Right ventricle myocardium inferior (tissue), 1 donor: ENCODE measurements at places on chromosomes 4 and X. TPM values are rescaled to one million over a fixed set of nuclear protein-coding genes. Genes with fewer than 3 reads are reported as not detected.

RAB33A gene
- total RNA-seq, result 0.32 TPM

DNA sequence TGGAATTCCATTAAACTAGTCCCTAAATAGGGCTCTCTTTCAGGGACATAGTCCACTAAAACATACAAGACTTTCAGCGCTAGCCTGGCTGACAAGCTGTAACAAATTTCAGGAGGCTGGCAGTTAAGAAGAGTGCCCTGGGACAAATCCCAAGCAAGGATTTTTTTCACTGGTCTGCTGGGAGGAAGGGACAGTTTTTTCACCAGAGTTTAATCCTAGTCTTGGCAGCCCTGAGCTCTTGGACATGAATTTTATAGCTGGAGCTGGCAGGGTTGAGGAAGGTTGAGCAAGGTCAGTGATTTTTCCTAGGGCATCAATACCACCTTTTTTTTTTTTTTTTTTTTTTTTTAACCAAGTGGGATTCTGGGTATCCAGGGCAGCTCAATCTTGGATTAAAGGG is 184.4 kb downstream of the SH2D1A start:
- DNase-seq, result no peak

- DNase-seq, result no peak
These were observed 51.4 kb downstream of the PTTG2 start for GRCh38 chr4:38011511-38012162.

RGN gene
- 14.1 TPM for total RNA-seq

DNA sequence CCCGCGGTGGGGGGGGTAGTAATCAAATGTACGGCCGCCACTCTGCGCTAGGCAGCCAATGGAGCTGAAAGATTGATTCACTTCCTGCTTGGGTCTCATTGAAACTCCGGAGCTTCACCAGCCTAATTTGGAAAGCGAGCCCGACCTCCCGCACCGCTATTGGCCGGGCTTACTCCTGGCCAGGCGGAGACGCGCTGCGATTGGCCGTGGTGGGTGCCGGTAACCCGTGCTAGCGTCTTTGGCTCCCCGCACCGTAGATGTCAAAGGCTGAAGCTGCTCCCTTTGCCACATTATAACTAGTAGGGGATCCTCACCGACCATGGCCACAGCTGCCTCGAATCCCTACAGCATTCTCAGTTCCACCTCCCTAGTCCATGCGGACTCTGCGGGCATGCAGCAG is at the start of gene POU3F4:
POU3F4 (plus strand) TSS at position 285 of the 400 bp plus-strand sequence; CDS start at position 320, 35 bp downstream.
- DNase-seq, result no peak

DNA sequence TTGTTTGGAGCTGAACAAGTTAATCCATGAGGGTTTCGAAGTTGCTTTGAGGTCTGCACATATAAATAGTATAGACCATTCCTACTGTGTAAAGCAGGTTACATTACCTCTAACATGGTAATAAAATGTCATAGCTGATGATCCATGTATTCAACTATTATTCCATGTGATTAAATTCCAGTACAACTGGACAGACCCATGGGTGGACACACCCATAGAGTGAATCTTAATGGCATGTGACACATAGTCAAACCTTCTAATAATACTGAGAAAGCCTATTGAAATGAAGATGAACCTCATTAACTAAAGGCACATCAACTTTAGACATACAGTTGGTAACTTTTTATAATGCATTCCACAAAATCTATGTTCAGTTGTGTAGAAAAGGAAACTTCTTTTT is 28.5 kb downstream of the FHIP1A start:
- no peak for DNase-seq

GRCh38 chr4:46874811-46875210 is 34.2 kb downstream of the COX7B2 start:
- no peak for DNase-seq

NSUN7 gene
- 0.95 TPM for total RNA-seq

DNA sequence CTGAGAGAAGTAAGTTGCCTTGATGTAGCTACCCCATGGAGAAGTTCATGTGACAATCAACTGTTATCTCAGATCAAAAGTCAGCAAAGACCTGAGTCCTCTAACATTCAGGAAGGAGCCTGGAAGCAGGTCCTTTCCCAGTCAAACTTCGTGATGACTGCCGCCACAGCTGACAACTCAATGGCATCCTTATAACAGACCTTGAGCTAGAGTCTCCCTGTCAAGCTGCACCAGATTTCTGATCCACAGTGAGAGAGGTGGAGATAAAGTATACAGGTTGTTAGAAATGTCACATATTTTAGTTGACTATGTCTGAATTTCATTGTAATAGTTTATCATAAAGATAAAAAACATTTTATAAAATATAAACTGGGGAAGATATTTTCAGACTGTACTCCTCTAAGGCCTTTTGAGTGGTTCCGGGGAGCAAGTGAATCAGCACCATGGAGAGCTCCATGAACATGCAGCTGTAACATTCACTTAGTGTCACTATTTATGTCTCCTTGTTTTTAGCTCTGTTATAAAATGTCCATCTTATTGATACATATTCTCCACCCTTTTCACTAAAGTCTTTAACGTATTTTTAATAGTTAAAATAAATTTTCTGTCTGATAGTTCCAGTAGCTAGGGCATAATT is 1653.5 kb upstream of the AGA start:
- DNase-seq, result no peak

DNA sequence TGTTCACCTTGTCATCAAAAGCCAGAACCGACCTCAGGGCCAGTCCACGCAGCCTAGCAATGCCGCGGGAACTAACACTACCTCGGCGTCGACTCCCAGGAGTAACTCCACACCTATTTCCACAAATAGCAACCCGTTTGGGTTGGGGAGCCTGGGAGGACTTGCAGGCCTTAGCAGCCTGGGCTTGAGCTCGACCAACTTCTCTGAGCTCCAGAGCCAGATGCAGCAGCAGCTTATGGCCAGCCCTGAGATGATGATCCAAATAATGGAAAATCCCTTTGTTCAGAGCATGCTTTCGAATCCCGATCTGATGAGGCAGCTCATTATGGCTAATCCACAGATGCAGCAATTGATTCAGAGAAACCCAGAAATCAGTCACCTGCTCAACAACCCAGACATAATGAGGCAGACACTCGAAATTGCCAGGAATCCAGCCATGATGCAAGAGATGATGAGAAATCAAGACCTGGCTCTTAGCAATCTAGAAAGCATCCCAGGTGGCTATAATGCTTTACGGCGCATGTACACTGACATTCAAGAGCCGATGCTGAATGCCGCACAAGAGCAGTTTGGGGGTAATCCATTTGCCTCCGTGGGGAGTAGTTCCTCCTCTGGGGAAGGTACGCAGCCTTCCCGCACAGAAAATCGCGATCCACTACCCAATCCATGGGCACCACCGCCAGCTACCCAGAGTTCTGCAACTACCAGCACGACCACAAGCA is 898 bp downstream of the UBQLN2 start:
- no peak for DNase-seq

DGKK gene
- total RNA-seq, result not detected

GRCh38 chr4:122823476-122823875 is 3.2 kb upstream of the FGF2 start:
- no peak for DNase-seq

GRCh38 chrX:85065512-85066198 is 62.0 kb downstream of the APOOL start:
- DNase-seq, result no peak

DNA sequence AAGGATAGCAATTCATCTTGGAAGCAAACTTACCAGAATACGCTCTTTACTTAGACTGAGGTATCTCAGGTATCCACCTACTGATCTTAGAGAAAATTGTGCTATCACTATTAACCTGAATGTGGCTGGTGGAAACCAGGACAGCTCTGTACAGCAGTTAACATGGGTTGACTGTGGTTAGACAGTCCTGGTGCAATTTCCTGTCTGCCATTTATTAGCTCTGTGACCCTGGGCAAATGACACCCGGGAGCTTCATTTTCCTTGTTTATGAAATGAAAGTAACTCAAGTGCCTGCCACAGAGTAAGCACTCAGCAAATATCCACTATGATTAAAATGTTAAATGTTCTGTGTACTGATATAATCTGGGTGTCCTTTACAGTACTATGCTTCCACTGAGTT is 60.0 kb downstream of the SMC1A start:
- DNase-seq, result no peak

DNA sequence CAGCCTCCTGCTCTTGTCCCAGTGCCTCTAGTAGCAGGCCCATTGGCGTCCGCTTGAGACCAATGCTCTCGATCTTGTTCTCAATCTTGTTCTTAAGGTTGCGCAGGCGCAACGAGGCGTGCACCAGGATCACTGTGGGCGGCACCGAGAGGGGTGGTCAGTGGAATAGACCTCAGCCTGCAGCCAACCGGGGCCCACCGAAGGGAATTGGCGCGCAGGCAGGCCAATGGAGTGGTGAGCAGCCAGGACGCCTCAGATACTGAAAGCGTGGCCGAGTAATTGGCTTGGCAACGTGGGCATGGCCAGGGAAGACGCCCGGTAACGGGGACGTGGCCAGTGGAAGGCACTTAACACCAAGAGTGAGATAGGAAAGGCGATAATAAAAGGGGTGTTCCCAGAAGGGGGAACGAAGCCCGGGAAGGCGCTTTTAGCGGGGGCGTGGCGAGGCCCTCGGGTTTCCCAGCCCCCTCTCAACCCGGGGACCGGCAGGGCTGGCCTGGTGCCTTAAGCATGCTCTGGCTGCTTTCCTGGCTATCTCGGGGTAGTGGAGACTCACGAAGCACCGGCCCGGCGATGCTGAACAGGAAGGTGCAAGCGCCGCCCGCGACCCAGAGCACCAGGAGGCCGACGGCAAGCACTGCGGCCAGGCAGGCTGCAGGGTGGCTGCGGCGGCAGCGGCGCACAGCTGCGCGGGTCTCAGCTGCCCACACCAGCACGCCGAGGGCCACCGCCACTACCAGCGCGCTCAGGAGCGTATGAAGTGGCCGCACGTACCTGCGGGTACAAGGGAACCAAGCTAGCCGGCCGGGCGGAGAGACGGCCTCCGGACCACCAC is 1.7 kb downstream of the PRAF2 start:
- DNase-seq, result peak; percentile 83

DNA sequence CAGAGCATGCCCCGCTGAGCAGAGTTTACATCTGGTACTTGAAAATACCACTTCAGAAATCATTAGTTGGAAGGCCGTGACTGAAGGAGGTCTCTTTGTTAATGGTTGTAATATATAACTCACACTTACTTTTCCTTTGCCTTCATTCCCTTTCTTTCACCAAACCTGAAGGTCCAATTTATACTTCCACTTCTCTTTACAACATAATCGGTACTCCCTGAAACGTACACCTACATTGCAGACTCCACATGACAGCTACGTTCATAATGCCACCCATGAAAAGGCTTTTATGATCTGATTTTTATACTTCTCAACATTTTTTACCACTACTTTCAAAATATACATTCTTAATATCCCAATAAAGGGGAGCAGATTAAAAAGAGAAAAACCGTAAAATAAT is 298.7 kb downstream of the C4orf33 start:
- no peak for DNase-seq

PSMD10 gene
- total RNA-seq, result 19.0 TPM

DNA sequence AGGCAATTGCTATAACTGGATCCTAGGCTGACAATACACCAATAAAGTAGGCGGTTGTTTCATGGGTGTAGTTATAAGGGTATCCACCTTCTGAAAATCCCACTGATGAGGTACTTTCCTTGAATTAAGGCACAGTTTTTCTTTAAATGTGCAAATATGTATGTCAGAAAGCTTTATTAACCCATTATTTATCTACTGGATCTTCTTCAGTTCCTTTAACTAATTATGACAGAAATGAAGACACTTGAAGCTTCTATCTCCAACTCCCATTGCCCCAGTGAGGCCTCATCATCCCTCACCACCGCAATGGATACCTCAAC is 159.6 kb upstream of the KLF3 start:
- no peak for DNase-seq

GRCh38 chr4:99574530-99575324 is at the start of gene MTTP:
Gene MTTP, plus strand, starts transcription at chr4:99574824. Its CDS starts 86 bp downstream, at chr4:99574910.
- no peak for DNase-seq

GRCh38 chrX:41600291-41600690 is 88.5 kb upstream of the GPR34 start:
- no peak for DNase-seq

GRCh38 chr4:173235050-173235449 is 66.4 kb downstream of the GALNT7 start:
- no peak for DNase-seq

GRCh38 chr4:86344127-86344526 is 15.7 kb downstream of the MAPK10 start:
- no peak for DNase-seq

GRCh38 chrX:10813761-10814160 is 193.4 kb upstream of the MID1 start:
- no peak for DNase-seq

- DNase-seq, result no peak
These were observed 54.8 kb downstream of the TLL1 start for GRCh38 chr4:165927815-165928214.

TEX11 gene
- not detected for total RNA-seq

TCP11X1 gene
- total RNA-seq, result not detected

CXCL11 gene
- total RNA-seq, result not detected

DNA sequence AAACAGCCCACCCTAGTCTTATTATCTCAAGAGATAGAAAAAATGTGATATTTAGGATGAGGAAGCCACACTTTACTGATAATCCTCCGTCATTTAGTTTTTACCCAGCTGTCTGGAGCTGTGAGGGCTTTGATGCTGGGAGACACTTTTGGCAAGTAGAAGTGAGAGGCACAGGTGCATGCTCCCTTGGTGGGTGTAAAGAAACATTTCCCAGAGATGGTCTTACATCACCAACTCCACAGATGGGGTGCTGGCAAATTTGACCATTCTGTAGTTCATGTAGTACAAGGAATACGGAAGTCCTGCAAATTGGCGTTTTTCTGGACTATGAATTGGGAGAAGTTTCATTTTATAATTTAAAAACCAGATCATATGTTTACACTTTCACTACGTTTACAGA is 28.5 kb downstream of the TRIM61 start:
- no peak for DNase-seq

GRCh38 chr4:16043642-16044498 is 40.0 kb downstream of the PROM1 start:
- DNase-seq, result no peak

DNA sequence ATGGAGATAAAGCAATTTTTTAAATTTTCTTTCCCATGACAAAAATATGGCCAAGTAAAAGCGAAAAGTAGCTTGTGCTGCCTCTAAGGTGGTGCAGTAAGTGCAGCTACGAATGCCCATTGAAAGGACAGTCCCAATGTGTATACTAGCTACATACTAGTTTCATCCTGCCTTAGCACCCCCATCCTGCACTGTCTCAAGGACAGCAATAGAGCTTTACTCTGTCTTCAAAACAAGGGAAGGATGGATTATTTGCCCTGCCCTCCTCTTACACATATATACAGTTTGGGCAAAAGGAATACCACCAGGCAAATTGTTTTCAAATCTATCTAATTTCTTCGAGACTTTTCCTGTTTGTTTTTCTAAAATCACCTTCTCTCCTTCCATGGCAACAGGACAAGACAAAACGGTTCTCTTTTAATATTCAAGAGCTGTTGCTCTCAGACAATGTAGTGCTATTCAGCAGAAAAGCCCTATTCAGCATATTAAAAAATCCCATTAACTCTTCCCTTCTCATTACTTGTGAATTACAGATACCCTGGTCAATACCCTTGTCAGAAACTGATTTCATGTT is 75.1 kb upstream of the SLC7A11 start:
- no peak for DNase-seq

GRCh38 chr4:153074936-153075630 is 129.2 kb upstream of the TRIM2 start:
- no peak for DNase-seq

- no peak for DNase-seq
These were observed 64.3 kb downstream of the LRBA start for GRCh38 chr4:150950657-150951288.

SUPT20HL1 gene
- not detected for total RNA-seq

- no peak for DNase-seq
These were observed 347.5 kb downstream of the NKX6-1 start for GRCh38 chr4:84151574-84151973.

SPP1 gene
- total RNA-seq, result 5.0 TPM

SGMS2 gene
- total RNA-seq, result 23.2 TPM

SPARCL1 gene
- 500 TPM for total RNA-seq

EBP gene
- 54.1 TPM for total RNA-seq
